ENCODE measurements at places on chromosomes 6 and 20.

- DNase-seq: no peak
Observed at GRCh38 chr6:14665827-14666724, 548.5 kb downstream of the CD83 start.

- DNase-seq: no peak
Observed at GRCh38 chr6:100353276-100354015, 111.3 kb downstream of the SIM1 start.

DNA sequence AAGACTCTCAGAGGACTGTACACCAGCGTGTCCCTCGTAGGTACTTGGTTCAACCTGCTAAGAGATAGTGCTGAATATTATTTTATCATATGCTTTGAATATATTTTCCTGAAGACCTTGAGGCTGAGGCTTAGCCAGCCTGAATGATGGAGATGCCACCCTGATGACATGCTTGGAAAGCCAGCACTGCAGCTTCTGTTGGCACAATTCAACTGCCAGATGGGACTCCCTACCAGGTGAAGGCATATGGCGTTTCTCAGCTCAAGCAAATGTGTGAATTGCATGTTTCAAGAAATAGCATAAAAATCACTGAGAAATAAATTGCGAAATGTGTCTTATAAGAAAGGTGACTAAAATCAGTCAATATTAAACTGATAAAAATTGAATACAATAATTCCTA is 228.1 kb upstream of the CST7 start:
- no peak for DNase-seq

GRCh38 chr20:768426-768978 is at the start of gene SLC52A3:
SLC52A3 (minus strand) TSS chr20:768500; CDS start chr20:765774, 2,726 bp downstream.
- DNase-seq: peak; percentile 19

- DNase-seq: no peak
Observed at GRCh38 chr6:83265384-83265783, 72.2 kb downstream of the RWDD2A start.

DNA sequence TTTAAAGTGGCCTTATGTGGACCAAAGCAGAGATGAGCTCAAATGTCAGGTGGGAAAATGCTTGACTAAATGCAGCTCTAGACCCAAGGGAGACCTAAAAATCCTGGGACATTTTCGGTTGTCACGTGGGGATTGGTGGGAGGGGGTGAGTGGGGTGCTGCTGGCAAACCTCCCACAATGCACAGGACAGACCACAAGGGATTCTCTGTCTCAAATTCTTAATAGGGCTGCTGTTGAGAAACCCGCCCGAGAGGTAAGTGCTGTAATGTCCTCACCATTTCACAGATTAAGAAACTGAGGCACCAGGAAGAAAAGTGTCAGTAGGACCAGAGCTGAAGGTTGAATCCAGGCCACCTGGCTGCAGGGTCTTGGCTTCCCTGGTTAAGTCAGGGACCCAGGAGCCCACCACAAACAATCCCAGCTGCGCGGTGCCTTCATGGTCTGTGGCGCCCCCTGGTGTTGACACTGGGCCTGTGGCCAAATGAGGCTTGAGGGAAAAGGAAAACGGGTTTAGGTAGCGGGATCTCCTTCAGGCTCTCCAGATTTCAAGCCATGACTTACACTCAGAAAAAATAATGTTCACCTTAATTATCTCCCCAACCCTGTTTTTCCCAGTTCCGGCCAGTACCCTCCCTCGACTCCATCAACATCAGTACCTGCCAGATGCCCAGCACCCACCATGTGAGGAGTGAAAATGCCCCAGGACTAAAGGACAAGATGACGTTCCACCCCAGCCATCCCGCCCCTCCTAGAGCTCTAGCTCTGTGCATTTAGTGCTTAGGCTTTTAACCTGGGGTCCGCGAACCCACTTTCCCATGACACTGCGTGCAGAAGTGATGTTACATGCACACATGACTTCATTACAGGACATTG is 7.2 kb downstream of the HLA-G start:
- peak; percentile 29 for DNase-seq

DNA sequence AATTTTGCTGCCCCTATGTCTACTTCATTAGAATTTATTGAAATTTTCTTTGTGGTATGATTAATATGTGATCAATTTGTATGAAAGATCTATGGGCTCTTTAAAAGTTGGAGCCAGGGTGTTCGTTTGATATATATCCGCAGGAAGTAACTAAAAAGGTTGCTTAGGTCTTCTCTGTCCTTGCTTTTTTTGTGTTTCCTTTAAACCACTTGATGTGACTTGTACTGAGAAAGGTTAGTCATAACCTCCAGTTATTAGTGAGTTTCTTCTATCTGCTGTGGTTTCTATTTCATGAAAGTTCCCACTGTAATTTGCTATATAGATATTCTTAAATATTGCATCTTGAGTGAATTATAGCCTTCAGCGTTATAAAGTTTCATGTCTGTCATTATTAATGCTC is 585.3 kb upstream of the ARID1B start:
- DNase-seq: no peak

GRCh38 chr20:15289337-15289736 is 951.9 kb upstream of the FLRT3 start:
- DNase-seq: no peak

- no peak for DNase-seq
Observed at GRCh38 chr20:665276-665675, 10.3 kb downstream of the SCRT2 start.

- DNase-seq: no peak
Observed at GRCh38 chr6:139882234-139882633, 507.8 kb upstream of the CITED2 start.

DNA sequence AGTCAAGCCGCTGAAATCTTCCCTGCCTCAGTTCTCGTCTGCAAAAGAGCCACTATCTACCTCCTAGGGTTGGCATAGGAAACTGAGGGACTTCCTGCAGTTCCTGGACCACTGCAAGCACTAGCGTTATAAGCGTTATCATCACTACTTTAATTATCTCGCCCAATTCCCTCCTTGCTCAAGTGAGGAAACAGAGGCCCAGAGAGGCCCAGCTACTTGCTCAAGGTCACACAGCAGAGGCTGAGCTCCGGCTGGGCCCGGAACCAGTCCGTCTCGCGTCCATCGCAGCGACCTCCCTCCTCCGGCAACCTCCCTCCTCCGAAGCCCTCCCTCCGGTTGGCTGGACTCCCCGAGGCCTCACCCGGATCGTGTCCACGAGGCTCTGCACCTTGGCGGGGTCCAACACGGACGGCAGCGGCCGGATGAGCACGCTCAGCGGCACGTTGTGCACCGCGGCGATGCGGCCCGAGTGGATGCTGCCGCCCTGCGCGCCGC is 338 bp downstream of the SRXN1 start:
- DNase-seq: no peak

GRCh38 chr6:18586133-18586532 is 199.0 kb downstream of the RNF144B start:
- no peak for DNase-seq

DNA sequence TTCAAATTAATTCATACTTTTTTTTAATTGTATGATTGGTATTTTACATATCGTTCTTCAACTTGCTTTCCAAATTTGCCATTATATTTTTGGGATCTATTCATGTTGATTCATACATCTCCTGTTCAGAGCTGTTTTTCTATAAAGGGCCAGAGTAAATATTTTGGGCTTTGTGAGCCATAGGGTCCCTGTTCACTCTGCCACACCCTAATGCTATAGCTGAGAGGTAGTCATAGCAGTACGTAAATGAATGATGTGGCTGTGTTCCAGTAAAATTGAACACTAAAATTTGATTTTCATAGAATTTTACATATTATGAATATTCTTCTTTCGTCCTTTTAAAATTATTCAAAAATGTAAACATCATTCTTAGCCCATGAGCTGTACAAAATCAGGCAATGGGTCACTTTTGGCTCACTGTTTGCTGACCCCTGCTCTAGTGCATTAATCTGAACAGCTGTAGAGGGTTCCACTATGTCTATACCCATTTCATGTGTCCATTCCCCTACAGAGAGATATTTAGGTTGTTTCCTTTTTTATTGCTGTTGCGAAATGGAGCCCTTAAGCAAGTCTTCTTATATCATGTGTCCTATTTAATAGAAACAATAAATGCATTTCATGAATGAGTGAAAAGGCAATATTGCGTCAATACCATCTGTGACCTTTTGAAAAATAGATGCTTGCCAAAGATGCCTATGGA is 136.4 kb upstream of the SALL4 start:
- DNase-seq: no peak

DNA sequence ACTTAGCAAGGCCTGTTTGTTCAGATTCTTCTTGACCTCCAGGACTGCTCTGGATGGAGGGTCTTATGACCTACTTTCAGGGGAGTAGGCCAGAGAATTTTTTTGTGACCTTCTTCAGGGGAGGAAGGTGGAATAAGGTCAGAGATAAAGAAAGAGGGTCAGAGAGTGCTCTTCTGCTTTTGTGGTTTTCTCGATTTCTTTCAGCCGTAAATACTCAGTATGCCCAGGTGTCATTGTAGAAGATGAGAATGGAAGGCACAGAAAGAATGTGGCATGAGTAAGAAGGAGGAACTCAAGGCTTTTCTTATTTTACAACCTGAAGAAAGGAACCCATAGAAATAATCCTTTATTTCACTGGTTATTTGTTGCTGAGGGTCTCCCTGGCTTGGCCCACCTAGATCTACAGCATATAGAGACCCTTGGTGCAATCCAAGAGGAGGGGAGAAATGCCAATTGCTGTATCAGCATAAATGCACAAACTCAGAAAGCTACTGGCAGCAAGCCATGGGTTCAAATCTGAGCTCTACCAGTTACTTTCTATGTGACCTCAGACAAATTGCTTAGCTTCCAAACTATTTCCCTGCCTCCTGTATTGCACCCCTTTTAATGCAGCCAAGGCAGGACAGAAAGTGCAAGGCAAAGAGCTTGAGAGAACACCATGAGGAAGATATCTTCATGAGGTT is 68.0 kb downstream of the OLIG3 start:
- no peak for DNase-seq

- DNase-seq: no peak
Observed at GRCh38 chr6:55541024-55541423, 38.0 kb downstream of the HMGCLL1 start.

GRCh38 chr6:113539202-113539601 is 317.9 kb upstream of the MARCKS start:
- DNase-seq: no peak

DNA sequence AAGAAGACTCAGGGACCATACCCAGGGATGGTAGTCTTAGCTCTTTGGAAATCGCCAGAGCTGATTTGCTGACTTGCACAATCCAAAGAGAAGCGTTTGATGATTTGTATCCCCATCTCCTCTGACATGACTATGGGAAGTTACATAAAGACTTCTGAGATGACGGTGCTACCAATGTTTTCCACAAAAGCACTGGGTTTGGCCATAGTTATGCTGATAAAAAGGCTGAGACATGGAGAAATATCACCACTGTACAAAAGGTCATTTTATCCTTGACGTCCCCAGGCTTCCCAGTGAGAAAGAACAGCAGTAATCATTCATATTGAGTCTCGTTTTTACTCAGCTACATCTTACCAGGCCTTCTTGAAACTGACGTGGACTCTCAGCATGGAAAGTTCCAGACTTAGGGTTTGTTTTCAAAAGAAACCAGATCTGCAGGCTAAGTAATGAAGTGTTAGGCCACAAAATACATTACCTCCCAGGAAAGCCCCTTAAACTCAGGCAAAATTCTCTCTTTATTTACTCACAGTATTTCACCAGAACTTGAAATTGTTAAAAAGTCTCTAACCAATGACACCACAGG is 370.3 kb upstream of the JARID2 start:
- no peak for DNase-seq

DNA sequence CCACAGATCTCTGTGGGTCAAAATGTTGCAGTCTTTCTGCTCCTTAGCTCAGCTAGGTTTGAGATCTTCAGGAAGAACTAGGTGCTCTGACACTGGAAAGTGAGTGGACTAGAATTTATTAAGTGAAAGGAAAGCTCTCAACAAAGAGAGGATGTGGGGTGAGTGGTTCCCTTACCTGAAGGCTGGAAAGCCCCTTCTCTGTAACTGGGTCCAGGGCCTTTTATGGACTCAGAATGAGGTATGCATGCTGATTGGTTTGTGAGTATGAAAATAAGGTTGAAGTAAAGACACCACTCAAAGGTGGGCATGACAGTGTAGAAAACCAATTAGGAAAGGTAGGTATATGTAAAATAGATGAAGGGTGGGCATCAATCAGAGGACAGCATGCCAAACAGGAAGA is 485.5 kb downstream of the CD109 start:
- DNase-seq: no peak

Measured in progenitor cell of endocrine pancreas (in vitro differentiated cells).